Left ventricle myocardium inferior (tissue), 1 donor: ENCODE measurements at places on chromosomes 13 and 19.

DNA sequence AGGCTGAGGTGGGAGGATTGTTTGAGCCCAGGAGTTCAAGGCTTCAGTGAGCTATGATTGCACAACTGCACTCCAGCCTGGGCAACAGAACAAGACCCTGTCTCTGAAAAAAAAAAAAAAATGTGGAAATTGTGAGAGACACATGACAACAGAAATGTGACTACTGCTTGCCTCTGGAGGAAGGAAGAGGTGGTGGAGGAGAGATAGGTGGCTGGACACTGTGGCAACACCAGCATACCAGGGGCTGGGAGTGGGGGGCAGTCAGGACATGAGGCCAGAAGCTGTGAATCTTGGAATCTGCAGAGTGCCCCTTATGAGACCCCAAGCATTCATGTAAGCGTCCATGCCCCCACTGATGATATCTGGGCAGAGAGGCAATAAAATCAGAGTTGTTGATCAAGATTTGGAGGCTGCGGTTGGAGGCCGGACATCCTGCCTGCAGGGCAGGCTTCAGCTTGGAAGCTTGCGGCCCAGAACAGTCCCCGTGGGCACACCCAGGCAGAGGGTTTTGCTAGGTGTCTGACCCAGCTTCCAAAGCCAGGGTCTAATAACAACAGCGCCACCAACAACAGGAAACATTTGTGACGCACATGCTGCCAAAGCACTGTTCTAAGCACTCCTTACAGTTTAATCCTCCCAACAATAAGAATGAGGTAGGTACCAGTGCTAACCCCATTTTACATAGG is 16.9 kb downstream of the FAM187B start:
- peak; percentile 33 for DNase-seq

DNA sequence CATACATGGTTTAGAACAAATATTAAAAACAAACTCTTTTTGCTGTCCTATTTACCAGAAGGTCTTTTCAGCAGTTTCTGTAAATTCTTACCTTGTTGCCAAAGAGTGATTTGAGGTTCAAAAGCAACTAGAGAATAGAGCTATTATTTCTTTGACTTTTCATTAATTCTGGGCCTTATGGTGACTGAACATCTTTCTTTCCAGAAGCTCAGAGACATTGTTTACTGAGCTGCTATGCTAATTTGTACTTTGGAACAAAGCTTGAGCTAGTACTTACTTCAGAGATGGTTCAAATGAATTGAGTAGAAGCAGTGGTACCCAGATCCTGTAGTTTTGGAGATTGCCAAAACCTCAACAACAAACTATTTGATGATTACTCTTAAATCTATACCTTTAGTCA is 331.2 kb downstream of the SPRY2 start:
- DNase-seq, result no peak

DNA sequence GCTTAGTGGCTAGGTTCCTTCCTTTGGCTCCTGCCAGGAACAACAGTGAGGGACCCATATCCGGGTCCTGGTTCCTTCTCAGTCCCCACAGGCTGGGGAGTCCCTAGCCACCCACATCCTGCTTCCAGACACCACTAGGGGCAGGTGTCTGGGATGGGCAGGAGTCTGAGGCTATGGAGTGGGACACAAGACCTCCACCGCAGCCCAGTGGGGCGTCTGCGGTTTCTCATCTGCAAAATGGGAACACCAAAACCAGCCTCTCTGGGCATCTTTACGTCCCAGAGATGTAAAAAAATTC is 879 bp upstream of the FCGBP start:
- no peak for DNase-seq

DNA sequence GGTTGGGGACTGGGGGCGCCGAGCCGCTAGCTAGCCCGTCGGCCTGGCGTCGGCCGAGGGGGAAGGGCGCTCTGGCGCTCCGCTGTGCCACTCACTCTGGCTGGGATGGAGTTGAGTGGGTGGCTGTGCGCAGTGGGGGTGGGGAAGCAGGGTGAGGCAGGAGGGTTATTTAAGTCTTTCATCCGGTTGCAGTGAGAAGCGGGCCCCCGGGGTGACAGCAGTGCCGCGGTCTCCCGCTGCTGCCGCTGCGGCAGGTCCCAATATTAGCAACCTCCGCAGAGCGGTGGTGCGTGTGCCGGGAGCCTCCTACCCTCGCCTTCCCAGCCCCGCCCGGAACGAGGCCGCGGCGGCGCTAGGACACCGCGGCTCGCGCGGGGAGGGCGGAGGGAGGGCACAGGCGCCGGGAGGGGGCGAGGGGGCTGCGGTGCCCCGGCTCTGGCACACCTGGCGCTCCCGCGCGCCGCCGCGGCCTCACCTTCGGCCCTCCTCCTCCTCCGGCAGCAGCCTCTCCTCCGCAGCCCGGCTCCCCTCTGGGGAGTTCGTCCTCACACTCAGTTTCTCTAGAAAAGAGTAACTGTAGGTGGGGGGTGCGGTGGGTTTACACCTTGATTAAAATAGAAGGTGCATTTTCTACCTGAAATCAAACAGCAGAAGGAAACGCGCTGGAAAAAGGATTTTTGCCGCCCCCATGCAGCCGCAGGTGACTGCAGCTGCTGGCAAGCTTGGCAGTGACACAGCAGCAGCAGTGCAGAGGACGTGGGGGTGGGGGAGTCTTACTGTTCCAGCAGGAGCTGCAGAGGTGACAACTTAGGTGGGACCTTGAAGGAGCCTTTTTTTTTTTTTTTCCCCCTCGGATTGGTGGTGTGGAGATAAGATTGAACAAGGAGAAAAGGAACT is 4.5 kb downstream of the FGF9 start:
- DNase-seq, result peak; percentile 32

GRCh38 chr19:3146677-3147100 is 10.9 kb downstream of the GNA15 start:
- no peak for DNase-seq

DNA sequence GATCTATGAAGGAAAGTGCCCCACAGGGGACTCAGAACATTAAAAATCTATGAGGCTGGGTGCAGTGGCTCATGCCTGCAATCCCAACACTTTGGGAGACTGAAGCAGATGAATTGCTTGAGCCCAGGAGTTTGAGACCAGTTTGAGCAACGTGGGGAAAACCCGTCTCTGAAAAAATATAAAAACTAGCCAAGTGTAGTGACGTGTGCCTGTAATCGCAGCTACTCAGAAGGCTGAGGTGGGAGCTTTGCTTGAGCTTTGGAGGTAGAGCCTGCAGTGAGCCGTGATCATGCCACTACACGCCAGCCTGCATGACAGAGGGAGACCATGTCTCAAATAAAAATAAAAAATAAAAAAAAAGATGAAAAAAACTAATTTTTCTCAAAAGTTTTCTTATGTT is 1070.6 kb downstream of the PCDH9 start:
- no peak for DNase-seq

- DNase-seq, result no peak
Measured at GRCh38 chr19:8194528-8195267, 14.5 kb upstream of the CERS4 start.

- DNase-seq, result no peak
Measured at GRCh38 chr13:20431080-20431479, 94.6 kb downstream of the CRYL1 start.

- no peak for DNase-seq
Measured at GRCh38 chr13:94324767-94325540, 154.5 kb downstream of the DCT start.

- no peak for DNase-seq
Measured at GRCh38 chr19:6663236-6664201, 6.4 kb downstream of the TNFSF14 start.
